GM23338 (cell line): ENCODE measurements at places on chromosomes 1 and 21. TPM values are rescaled to one million over a fixed set of nuclear protein-coding genes. Genes with fewer than 3 reads are reported as not detected.

DNA sequence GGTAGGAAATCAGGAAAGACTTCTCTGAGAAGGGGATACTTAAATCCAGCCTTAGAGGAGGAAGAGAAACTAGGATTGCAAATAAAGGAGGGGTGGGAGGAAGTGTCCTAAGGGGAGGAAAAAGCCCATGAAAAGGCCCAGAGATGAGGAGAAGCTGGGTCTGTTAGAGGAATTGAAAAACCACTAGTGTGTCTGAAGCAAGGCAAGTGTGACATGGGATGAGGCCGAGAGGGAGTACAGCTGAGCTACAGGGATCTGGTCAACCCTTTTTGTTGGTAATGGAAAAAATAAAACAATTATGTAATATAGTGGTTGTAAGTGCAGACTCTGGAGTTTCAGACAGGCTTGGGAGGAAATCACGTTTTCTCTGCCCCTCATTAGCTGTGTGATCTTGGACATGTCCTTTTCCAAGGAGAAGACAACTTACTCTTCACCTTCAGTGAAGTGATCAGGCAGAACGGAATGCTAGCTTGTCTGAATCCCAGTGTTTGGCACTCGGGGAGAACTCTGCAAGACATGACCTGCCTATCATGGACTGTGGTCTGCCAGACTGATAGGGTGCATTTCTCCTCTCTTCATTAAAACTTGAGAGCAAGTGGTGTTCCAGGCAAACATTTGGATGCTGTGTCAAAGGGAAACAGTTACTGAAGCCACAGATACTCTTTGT is 7.4 kb upstream of the S100A10 start:
- no peak for DNase-seq

DNA sequence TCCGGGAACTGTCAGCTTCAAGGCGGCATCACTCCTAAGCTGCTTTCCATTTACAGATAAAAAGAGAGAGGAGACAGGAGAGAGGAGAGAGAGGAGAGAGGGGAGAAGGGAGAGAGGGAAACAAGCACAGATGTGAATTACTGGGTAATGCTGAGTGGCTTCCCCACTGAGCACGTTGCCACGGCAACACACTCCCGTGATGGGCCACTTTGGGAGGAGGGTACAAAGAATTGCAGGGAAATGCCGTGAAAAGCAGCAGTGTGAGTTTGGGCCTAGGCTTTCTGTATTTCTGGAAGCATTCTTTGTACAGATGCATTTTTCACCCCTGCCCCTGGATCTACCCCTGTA is 128.0 kb upstream of the IRF2BP2 start:
- peak; percentile 57 for DNase-seq

GRCh38 chr1:232878086-232878485 is 72.3 kb upstream of the NTPCR start:
- DNase-seq, result no peak

DNA sequence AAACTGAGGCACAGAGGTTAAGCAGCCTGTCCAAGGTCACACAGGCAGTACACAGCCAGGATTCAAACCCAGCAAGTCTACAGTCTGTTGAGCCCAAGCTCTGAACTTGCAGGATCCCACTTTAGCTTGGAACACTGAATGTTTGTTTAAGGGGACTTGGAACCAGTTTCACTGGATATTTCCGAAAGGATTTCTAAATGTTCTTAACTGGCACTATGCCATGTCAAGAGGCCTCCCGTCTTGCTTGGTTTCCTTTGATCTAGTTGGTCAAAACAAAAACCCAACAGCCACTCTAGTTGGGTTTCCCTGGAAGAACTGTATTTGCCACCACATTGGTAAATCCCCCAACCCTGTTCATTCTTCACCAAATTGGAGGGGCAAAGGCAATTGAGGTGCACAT is 317.6 kb upstream of the KAZN start:
- DNase-seq, result no peak

The ATXN7L2 gene
- polyA plus RNA-seq, result 8.0 and 9.4 TPM in 2 replicates

The ASTN1 gene
- polyA plus RNA-seq, result 1.5 and 2.0 TPM in 2 replicates
